Lung (tissue), 17 donors: ENCODE measurements at places on chromosomes 3 and 15. TPM values are rescaled to one million over a fixed set of nuclear protein-coding genes. Genes with fewer than 3 reads are reported as not detected.
A peak's percentile ranks its signal among the peaks of the same experiment; 100 is the strongest.

DNA sequence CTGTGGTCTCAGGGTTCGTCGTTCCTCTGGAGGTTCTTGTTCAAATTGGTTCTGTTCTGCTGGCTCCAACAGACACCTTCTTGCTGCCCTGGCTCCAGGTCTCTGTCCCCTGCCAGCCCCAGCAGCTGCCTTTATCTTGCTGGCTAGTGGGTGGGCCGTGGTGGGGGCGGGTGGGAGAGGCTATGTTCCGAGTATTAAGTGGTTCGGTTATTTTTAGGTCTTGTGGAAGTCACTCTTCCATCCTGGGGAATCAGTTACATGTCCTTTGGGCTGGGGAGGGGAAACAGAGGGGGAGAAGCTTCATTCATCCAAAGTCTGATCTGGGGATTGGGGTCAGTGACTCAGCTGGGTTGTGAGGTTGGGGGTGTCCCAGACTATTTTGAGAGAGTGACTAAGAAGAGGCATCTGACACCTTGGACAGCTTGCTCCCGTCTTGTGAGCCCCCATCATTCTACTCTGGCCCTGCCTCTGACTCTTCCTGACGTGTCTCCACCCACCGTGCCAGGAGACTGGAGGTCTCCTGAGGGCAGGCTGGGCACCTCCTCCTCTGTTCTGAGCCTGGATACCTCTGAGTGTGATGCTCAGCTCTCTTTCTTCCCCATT is at the start of gene XIRP1:
Gene XIRP1, minus strand, starts transcription at position 106 of the 603 bp plus-strand sequence. CDS start 3,150 bp downstream, outside the sequence.
- H3K36me3 ChIP-seq = no peaks in the 10 kb centered on the region
- DNase-seq = no peak
- H3K4me1 ChIP-seq = no peaks in the 10 kb centered on the region
- no peak within 1 kb of the TSS for H3K4me3 ChIP-seq
- H3K27me3 ChIP-seq = no peaks in the 10 kb centered on the region

DNA sequence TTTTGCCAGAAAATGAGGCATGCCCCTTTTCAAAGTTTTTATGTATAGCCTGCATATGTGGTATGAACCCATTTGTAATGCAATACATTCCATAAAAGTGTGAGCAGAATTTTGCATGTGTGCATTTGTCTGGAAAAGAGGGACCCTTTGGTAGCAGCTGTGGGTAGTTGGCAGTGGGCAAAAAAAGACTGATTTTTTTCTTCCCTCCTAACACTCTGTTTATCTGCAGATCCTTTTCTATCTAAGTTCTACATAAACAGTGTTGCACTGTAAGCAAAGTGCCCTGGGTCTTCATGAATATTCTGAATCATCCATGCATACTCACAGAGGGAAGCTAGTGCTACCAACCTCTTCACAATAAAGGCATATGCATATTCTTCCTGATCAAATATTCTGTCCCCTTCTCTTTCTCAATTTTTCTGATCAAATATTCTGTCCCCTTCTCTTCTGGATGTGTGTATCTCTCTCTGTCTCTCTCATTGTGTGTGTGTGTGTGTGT is 211.2 kb upstream of the EIF1B start:
- no peaks in the 10 kb centered on the region for H3K36me3 ChIP-seq
- H3K27ac ChIP-seq = no peak overlapping the region
- H3K4me3 ChIP-seq = no peak overlapping the region
- peaks cover 28% of the 10 kb centered on the region for H3K27me3 ChIP-seq

DNA sequence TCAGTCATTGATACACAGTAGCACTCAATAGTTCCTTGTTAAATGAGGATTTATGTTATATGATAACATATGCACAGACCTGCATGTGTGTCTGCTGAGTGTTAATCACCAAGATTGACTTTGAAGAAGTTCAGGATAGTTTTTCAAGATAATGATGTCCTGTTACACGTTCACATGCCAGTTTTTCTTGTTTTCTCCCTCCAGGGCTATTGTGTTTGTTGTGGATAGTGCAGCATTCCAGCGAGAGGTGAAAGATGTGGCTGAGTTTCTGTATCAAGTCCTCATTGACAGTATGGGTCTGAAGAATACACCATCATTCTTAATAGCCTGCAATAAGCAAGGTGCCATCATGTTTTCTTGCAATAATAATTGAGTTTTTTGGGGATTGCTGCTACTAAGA is 9.8 kb downstream of the SRPRB start:
- H3K27me3 ChIP-seq = no peaks in the 10 kb centered on the region
- no peak overlapping the region for H3K27ac ChIP-seq
- peaks cover 37% of the 10 kb centered on the region for H3K36me3 ChIP-seq
- no peaks in the 10 kb centered on the region for H3K4me1 ChIP-seq
- no peak for DNase-seq
- H3K4me3 ChIP-seq = no peak overlapping the region

GRCh38 chr3:81650187-81650586 is 111.3 kb downstream of the GBE1 start:
- no peak overlapping the region for H3K4me3 ChIP-seq
- H3K27ac ChIP-seq = no peak overlapping the region
- H3K4me1 ChIP-seq = no peaks in the 10 kb centered on the region
- no peak for DNase-seq

- peaks cover 23% of the 10 kb centered on the region for H3K36me3 ChIP-seq
- no peak overlapping the region for H3K27ac ChIP-seq
- peak; percentile 10 for DNase-seq
- H3K4me1 ChIP-seq = no peaks in the 10 kb centered on the region
Observed at GRCh38 chr3:37386627-37387230, 212.3 kb upstream of the LRRFIP2 start.

- no peaks in the 10 kb centered on the region for H3K36me3 ChIP-seq
- H3K4me1 ChIP-seq = no peaks in the 10 kb centered on the region
- H3K27ac ChIP-seq = peak overlapping the region; percentile 41
- H3K4me3 ChIP-seq = no peak overlapping the region
- DNase-seq = no peak
- no peaks in the 10 kb centered on the region for H3K27me3 ChIP-seq
Observed at GRCh38 chr15:78322724-78323521, 17.2 kb upstream of the CRABP1 start.

- H3K4me1 ChIP-seq = no peaks in the 10 kb centered on the region
- no peak overlapping the region for H3K27ac ChIP-seq
- H3K27me3 ChIP-seq = no peaks in the 10 kb centered on the region
- H3K4me3 ChIP-seq = no peak overlapping the region
Observed at GRCh38 chr3:141385406-141386125, 17.3 kb downstream of the ZBTB38 start.

GRCh38 chr15:73403171-73403570 is 34.4 kb upstream of the HCN4 start:
- H3K4me1 ChIP-seq = no peaks in the 10 kb centered on the region
- no peak overlapping the region for H3K4me3 ChIP-seq
- no peaks in the 10 kb centered on the region for H3K27me3 ChIP-seq
- DNase-seq = no peak

DNA sequence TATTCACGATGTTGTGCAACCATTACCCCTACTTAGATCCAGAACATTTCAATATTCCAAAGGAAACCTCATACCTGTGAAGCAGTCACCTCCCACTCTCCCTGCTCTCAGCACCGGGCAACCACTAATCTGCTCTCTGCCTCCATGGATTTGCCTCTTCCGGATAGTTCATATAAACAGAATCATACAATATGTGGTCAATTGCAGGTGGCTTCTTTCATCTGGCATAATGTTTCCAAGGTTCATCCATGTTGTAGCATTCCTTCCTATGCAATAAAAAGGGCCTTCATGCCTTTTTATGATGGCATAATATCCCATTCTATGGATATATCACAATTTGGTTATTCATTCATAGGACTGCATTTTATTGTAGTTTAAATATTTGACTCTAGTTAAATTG is 23.9 kb downstream of the CA12 start:
- H3K36me3 ChIP-seq = no peaks in the 10 kb centered on the region
- no peaks in the 10 kb centered on the region for H3K4me1 ChIP-seq
- no peak overlapping the region for H3K27ac ChIP-seq
- no peak overlapping the region for H3K4me3 ChIP-seq
- DNase-seq = no peak

GRCh38 chr3:9020426-9020825 is 57.2 kb upstream of the RAD18 start:
- no peaks in the 10 kb centered on the region for H3K27me3 ChIP-seq
- H3K4me3 ChIP-seq = no peak overlapping the region
- H3K4me1 ChIP-seq = peaks cover 3% of the 10 kb centered on the region
- DNase-seq = no peak
- no peaks in the 10 kb centered on the region for H3K36me3 ChIP-seq

GRCh38 chr3:52062505-52062904 is 6.1 kb upstream of the DUSP7 start:
- DNase-seq = no peak
- no peaks in the 10 kb centered on the region for H3K27me3 ChIP-seq
- H3K4me3 ChIP-seq = no peak overlapping the region
- H3K36me3 ChIP-seq = no peaks in the 10 kb centered on the region
- H3K4me1 ChIP-seq = no peaks in the 10 kb centered on the region

- no peaks in the 10 kb centered on the region for H3K27me3 ChIP-seq
- H3K27ac ChIP-seq = no peak overlapping the region
- DNase-seq = peak; percentile 77
- H3K4me1 ChIP-seq = no peaks in the 10 kb centered on the region
- H3K4me3 ChIP-seq = no peak overlapping the region
Observed at GRCh38 chr3:190094160-190094718, 26.5 kb downstream of the P3H2 start.

GRCh38 chr15:67992834-67993233 is 61.3 kb upstream of the PIAS1 start:
- H3K36me3 ChIP-seq = no peaks in the 10 kb centered on the region
- H3K4me1 ChIP-seq = no peaks in the 10 kb centered on the region
- no peak overlapping the region for H3K4me3 ChIP-seq

DNA sequence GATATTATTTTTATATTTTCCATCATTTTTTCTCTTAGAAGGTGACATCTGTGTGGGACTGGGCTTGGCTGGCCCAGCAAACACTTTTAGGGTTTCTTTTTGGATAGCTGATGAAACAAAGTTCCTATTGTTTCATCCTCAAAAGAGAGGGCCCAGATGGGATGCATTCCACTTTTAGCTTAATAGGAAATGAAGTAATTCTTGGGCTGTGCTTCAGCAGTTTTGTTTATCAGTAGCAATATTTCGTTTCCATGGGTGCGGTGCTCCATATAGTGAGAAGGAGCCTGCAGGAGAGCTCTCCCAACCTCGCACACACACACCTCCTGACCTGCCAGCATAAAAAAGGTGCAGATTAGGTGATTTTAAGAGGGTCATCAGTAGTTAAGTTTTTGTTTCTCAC is 147.5 kb downstream of the AKAP13 start:
- H3K27ac ChIP-seq = no peak overlapping the region
- peaks cover 11% of the 10 kb centered on the region for H3K36me3 ChIP-seq
- peaks cover 8% of the 10 kb centered on the region for H3K4me1 ChIP-seq
- no peak overlapping the region for H3K4me3 ChIP-seq
- DNase-seq = peak; percentile 72
- H3K27me3 ChIP-seq = no peaks in the 10 kb centered on the region

- no peak overlapping the region for H3K27ac ChIP-seq
- no peak for DNase-seq
- peaks cover 15% of the 10 kb centered on the region for H3K36me3 ChIP-seq
- no peaks in the 10 kb centered on the region for H3K4me1 ChIP-seq
Observed at GRCh38 chr15:22939652-22940061, 40.5 kb downstream of the CYFIP1 start.

- DNase-seq = peak; percentile 86
- no peak overlapping the region for H3K4me3 ChIP-seq
- no peaks in the 10 kb centered on the region for H3K36me3 ChIP-seq
- peaks cover 9% of the 10 kb centered on the region for H3K4me1 ChIP-seq
- H3K27ac ChIP-seq = peak overlapping the region; percentile 71
- H3K27me3 ChIP-seq = no peaks in the 10 kb centered on the region
Observed at GRCh38 chr3:39166932-39167532, 13.6 kb upstream of the CSRNP1 start.

DNA sequence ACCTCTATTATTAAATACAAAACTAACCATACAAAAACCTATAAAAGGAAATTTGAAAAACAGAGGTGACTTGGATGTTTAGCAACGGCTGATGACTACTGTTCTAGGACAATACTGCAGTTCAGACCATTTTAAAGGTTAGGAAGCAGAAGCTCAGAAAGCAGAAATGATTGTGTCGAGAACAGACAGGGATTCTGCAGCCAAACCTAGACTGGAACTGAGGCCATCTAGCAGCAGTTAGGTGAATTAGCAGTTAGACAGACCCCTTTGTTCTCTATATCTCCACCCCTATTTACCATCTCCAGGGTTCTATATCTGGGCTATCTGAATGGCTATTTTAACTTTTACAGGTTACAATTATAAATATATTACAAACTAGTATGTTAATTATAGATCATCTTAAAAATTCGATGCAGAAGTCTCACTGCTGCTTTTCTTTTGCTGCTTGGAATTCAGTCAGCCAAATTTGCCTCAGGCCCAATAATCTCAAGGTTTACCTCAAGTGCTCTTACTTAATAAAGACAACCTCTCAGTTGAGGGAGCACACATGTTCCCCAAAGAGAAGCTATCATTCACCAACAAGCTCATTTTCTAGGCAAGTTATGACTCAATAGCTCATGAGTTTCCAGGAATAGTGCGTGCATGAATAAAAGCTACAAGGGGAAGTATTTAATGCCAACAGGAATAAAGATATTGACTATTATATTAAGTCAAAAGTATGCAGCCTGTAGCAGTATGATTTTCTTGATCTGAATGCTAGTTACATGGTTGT is 9.3 kb upstream of the IL1RAP start:
- DNase-seq = no peak
- H3K27me3 ChIP-seq = no peaks in the 10 kb centered on the region
- H3K36me3 ChIP-seq = no peaks in the 10 kb centered on the region
- no peak overlapping the region for H3K4me3 ChIP-seq
- peaks cover 9% of the 10 kb centered on the region for H3K4me1 ChIP-seq
- no peak overlapping the region for H3K27ac ChIP-seq

DNA sequence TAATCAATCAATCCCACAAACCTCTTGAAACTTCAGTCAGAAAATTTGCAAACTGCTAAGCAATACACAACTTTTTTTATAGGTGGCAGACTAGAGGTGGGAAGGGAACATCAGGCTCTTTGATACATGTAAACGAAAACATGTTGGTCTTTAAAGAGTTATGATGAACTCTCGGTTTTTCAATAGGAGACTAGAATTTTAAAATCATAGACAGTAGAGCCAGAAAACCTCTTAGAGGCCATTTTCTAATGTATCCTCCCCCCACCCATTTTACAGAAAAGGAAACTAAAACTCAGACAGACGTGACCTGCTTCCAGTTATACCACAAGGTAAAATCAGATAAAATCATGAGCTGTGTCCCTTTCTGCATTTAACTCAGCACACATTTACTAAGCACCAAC is 179.1 kb upstream of the LPP start:
- no peak overlapping the region for H3K27ac ChIP-seq
- H3K4me1 ChIP-seq = no peaks in the 10 kb centered on the region
- H3K27me3 ChIP-seq = no peaks in the 10 kb centered on the region
- no peak overlapping the region for H3K4me3 ChIP-seq
- no peaks in the 10 kb centered on the region for H3K36me3 ChIP-seq

GRCh38 chr3:150285601-150286000 is 122.5 kb upstream of the TSC22D2 start:
- H3K4me1 ChIP-seq = no peaks in the 10 kb centered on the region
- DNase-seq = no peak
- no peak overlapping the region for H3K4me3 ChIP-seq
- no peaks in the 10 kb centered on the region for H3K36me3 ChIP-seq
- H3K27ac ChIP-seq = no peak overlapping the region

- H3K27ac ChIP-seq = no peak overlapping the region
- no peaks in the 10 kb centered on the region for H3K36me3 ChIP-seq
- H3K27me3 ChIP-seq = no peaks in the 10 kb centered on the region
Observed at GRCh38 chr3:106826791-106827311, 550.4 kb upstream of the CCDC54 start.

Gene CCR9
- total RNA-seq = 0.46 TPM

Gene LMAN1L
- not detected for total RNA-seq

Gene KLHL24
- 352 TPM for total RNA-seq

Gene CHDH
- 10.9 TPM for total RNA-seq

Gene GOLGA8S
- total RNA-seq = 0.11 TPM

Gene APH1B
- total RNA-seq = 25.1 TPM
